ENCODE measurements at places on chromosomes 16 and 17.

DNA sequence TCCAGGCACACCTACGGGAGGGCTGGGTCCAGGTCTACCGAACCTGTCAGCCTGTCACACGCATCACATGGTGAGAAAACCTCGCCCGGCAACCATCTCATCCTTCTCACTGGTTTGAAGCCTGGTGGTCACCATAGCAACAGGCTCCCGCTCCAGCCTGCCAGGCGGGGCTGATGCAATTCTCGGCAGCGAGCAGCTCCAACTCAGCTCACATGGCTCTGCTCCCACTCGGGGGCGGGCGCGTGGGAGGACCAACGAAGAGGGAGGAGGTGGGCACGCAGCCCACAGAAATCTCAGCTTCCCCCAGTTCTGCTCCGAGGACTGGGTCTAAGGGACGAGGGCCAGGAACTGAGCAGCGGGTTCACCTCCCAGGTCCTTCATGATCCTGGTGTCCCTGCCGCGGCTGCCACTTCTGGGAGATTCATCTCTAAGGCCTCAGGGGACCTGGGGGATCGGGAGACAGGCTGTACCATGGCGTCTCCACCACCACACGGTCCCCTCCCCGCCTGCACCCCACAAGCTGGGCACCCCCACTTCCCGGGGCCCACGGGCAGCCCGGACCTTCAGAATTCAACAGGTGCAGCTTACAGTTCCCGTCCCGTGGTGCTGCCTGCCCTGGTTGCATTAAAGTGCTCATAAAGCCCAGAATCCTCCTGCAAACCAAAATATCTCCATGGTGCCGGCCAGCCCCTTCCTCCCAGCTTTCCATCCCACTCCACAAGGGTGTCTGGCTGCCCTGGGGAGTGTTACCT is 25.8 kb downstream of the ABR start:
- peaks cover 2% of the 10 kb centered on the region for H3K27me3 ChIP-seq
- H3K36me3 ChIP-seq = no peaks in the 10 kb centered on the region
- no peaks in the 10 kb centered on the region for H3K4me1 ChIP-seq
- DNase-seq = peak; percentile 28
- no peak overlapping the region for H3K4me3 ChIP-seq

GRCh38 chr16:56860226-56861020 is 4.6 kb upstream of the SLC12A3 start:
- H3K4me1 ChIP-seq = peaks cover 30% of the 10 kb centered on the region
- H3K4me3 ChIP-seq = no peak overlapping the region
- H3K27ac ChIP-seq = no peak overlapping the region
- no peaks in the 10 kb centered on the region for H3K36me3 ChIP-seq
- no peak for DNase-seq
- H3K27me3 ChIP-seq = no peaks in the 10 kb centered on the region

GRCh38 chr17:77492446-77493237 is 351.9 kb downstream of the SEC14L1 start:
- no peak for DNase-seq
- H3K36me3 ChIP-seq = peaks cover 92% of the 10 kb centered on the region
- H3K27me3 ChIP-seq = no peaks in the 10 kb centered on the region

GRCh38 chr17:21039839-21040575 is 2.8 kb downstream of the USP22 start:
- H3K36me3 ChIP-seq = peaks cover 10% of the 10 kb centered on the region
- H3K27me3 ChIP-seq = no peaks in the 10 kb centered on the region
- peak; percentile 52 for DNase-seq

DNA sequence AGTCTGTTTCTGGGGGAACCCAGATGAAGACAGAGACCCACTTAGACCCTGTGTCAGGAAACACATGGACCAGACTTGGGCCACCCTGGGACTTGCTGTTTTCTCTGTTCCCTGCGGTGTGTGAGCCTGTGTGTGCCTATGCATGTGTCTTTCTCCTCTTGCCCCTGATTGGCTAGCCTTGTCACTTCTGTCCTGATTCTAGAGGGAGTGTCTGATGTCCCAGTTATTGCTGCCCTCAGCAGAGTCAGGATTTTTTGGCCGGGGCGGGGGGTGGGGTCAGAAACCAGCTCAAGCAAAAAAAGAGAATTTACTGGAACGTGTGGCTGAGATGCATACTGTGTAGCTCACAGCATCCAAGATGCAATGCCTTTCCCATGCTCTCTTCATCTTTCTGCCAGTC is 30.5 kb downstream of the PLCG2 start:
- no peak for DNase-seq
- no peaks in the 10 kb centered on the region for H3K36me3 ChIP-seq
- H3K4me3 ChIP-seq = no peak overlapping the region
- H3K4me1 ChIP-seq = no peaks in the 10 kb centered on the region
- no peaks in the 10 kb centered on the region for H3K27me3 ChIP-seq

- H3K4me1 ChIP-seq = peaks cover 6% of the 10 kb centered on the region
- DNase-seq = peak; percentile 68
- peak overlapping the region; percentile 73 for H3K27ac ChIP-seq
- peak overlapping the region; percentile 38 for H3K4me3 ChIP-seq
- H3K27me3 ChIP-seq = peaks cover 55% of the 10 kb centered on the region
Observed at GRCh38 chr16:67150047-67150832, 558 bp downstream of the B3GNT9 start.

DNA sequence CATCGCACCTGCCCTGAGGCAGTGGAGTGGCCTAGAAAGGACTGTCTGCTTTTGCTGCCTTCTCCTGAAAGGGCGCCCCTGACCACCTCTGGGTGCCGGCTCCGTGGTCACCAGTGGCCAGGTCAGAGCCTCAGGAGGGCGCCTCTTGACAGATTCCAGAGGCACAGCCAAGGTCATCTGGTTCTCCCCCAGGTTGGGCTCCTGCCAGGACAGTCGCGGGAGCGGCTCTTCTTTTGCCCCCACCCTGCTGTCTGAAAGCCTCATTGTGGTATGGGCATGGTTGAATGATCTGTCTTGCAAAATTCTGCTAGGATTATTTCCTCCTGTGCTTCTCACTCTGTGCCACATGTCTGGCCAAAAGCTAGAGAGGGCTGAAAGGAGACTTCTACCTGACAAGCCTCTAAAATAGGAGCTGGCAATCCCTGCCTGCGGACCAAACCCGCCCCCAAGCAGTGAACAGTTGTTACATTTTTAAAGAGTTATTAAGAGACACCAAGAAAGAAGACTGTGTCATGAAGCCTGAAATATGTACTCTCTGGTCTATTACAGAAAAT is 82.8 kb downstream of the SNX29 start:
- no peak for DNase-seq
- H3K36me3 ChIP-seq = peaks cover 1% of the 10 kb centered on the region
